ENCODE measurements at places on chromosomes 16 and 17.
A peak's percentile ranks its signal among the peaks of the same experiment; 100 is the strongest.

DNA sequence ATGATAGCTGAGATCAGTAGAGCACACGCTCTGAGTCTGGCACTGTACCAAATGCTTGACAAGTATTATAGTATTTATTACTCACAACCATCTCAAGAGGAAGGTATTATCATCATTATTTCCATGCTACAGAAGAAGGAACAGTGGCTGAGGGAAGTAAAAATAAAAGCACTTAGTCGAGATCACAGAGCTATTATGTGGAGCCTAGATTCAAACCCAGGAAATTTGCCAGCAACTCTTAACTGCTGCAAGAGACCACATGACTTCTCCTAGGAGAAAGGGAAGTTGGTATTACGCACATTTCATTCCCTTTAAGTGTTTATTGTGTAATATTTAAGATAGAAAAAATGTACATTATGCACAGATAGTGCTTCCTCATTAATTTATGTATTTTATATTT lies 1.0 kb upstream of the RHOT1 start:
- no peak for DNase-seq

GRCh38 chr17:62847426-62847825 lies 39.3 kb upstream of the MARCHF10 start:
- DNase-seq = no peak

DNA sequence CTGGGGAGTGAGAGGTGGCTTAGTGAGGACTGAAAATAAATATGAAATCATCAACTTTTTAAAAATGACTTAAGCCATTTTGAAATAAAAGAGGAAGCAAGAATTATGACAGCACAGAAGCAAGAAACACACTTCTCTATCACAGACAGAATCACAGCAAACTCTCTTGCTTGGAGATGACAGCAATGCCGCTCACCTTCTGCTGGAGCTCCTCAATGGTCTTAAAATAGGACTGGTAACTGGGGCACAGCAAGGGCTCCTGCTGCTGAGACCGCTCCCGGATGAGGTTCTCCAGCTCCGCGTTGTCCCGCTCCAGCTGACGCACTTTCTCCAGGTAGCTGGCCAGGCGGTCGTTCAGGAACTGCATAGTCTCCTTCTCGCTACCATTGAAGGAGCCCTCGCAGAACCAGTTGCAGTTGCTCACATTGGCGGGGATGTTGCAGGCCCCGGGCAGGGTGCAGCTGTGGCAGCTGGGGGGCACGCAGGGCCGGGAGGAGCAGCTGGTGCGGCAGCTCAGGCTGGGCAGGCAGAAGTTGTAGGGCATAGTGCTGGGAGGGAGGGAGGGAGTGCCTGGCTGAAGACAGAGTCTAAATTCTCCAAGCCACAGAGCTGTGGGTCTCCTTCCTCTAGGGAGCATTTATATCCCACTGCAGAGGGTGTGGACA lies at the start of gene KRT31:
TSS of gene KRT31 (minus strand) at position 613 of the 665 bp plus-strand sequence. CDS start at position 544, 69 bp downstream.
- no peak for DNase-seq

- DNase-seq = no peak
Observed at GRCh38 chr16:77970371-77970770, 52.0 kb upstream of the CLEC3A start.

DNA sequence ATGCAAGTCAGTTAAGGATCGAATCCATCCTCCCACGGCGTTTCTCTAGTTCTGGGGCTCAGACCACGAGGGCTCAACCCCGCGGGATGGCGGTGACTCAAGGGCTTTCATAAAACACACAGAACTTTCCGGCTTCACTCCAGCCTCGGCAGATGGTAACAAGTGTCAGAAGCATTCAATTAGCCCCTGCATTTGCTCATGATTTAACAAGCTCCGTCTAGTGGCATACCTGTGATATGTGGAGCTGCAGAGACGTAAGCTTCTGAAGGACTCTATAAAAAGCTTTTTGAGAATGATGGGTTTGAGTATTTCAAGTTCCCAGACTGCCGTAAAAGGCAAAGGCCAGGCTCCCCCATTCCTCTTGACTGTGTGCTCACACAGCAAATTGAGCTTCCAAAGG lies 91.3 kb upstream of the SEC14L1 start:
- no peak for DNase-seq

- no peak for DNase-seq
Observed at GRCh38 chr17:246851-247421, 65.5 kb upstream of the DOC2B start.

- DNase-seq = peak; percentile 42
Observed at GRCh38 chr17:38701504-38702165, 3.4 kb upstream of the MLLT6 start.

DNA sequence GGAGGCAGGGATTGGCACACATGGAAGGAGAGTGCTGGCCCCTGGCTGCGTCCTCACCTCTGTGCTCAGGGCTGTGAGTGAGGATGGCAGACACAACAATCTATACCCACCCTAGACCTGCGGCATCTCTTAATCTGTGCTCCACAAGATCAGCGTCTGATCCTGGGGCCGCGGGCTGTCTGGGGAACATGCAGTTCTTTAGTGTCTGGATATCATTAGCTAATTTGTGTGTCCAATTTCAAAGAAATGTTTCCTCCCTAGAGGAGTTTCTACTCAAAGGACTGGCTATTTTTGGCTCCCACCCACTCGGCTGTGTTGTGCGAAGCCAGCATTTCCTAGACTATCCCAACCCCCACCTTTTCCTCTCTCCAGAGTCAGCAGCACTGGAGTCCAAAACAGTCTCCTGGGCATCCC lies 93.8 kb downstream of the GRIN2A start:
- no peak for DNase-seq

DNA sequence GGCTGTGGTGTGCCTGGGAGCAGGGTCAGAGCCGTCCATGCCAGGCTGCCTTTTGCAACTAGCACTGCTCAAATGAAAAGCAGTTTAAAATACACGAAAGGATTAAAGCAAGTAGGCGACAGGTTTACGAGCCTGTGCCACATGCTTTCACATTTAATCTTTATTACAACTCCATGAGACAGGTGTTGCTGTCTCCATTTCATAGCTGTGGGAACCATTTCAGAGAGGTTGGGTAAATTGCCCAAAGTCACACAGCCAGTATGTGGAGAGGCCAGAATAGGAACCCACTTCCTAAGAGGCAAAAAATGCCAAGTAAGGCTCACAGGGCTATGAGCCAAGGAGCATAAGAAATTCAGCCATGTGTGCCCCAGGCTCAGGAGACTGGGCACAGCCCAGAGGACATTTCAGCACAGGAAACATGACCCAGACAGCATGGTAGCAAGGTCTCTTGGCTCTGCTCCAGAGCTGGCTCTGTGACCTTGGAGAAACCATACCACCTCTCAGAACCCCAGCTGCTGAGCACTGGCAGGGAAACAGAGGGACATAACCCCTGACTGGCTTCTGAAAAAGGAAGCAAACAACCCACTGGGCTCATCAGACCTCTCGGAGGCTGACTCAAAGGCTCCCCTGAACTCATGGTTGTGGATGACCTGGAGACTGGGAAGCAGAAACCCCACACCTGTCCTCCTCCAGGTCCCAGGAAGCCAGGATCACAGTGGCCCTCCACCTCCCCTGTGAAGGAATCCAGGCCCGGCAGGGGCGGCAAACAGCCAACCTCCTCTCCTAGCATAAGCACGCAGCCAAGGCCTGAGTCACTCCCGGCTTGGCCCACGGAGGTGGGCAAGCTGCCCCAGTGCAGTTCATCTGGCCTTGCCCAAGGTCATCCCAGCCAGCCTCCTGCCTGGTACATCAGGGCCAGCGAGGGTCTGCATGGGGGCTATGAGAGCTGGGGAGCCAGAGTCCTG lies 40.3 kb upstream of the MRPS23 start:
- DNase-seq = no peak

DNA sequence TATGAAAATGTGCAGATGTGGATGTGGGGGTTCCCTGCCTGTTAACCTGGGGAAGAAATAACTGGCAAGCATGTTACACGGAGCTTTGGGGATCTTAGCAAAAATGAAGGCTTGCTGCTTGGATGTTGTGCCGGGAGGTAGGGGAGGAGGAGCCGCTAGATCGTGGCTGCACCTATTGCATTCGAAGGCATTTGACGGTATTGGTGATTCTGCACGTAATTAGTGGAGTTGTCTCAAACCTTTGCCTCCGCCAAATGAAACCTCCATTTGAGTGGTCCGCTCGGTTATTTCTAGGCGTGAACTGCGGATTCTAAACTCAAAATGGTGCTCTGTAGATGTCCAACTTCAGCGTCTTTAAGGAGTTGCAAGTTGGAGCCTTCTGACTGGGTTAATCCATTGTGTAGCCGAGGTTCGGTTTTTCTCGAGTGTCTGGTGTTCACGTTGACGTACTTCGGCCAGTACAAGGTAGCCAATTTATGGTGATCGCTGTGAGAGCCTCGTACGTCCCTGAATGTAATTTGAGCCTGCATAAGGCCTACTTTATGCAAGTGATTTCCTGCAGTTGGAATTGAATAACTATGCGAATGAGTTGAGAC lies 1.5 kb downstream of the TNRC6C start:
- peak; percentile 29 for DNase-seq

- DNase-seq = no peak
Observed at GRCh38 chr17:13152501-13152900, 134.7 kb upstream of the ELAC2 start.

DNA sequence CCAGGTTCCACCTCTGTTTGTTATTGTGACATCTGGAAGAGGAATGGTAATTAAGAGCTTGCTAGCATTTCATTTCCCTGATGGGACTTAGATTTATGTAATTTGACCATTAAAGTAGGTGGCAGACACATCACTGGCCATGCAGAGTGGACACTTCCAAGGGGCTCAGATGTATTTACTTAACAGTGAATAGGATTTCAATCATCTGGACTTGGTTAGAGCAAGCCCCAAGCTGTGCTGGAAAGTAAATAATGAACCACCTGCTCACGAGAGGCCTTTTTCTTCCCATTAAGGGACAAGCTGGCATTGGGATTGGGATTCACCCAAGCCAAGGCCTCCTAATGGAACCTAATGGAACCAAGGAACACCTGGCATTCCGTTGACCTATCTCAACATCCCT lies 395.3 kb downstream of the HS3ST4 start:
- DNase-seq = no peak

- no peak for DNase-seq
Observed at GRCh38 chr17:58513267-58513964, 1.0 kb downstream of the MTMR4 start.

DNA sequence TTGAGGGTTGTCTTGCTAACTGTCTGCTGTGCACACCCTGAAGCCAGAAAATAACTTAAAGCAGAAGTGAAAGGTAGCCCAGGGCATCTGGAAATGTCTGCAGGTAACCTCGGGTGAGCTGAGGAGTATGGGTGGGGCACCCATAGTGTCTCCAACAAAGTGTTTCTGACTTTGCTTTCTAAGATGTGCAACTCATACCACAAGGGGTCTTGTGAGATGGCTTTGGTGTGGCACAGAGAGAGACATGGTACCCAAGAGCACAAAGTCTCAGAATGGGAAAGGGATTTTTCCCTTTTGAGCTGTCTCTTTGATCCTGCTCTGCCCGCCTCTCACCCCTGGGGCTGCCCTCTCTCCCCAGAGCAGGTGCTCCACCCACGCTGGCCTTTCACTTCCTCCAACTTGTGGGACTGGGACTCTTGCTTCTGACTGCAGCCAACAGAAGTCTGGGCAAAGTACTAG lies 6.9 kb downstream of the CHD9 start:
- no peak for DNase-seq

GRCh38 chr17:63956296-63956920 lies 16.3 kb downstream of the SCN4A start:
- no peak for DNase-seq

DNA sequence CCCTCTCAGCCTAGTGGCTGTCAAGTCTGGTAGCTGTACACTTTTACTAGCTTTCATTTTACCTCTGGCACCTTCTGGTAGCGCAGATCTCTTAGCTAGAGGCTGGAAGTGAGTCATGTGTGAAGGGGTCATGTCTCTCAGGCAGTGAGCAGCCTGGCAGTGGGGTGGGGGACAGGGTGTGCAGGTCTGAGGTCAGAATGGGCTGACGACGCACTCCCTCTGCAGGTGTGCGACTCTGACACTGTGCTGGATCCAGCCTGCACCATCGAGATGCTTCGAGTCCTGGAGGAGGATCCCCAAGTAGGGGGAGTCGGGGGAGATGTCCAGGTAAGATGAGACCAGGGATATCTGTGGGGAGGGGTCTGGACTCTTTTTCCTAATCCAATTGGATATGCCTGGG lies 7.8 kb downstream of the HAS3 start:
- DNase-seq = no peak

GRCh38 chr17:77837917-77838316 lies 120.6 kb upstream of the TNRC6C start:
- no peak for DNase-seq

GRCh38 chr16:67036323-67036741 lies 7.4 kb downstream of the CBFB start:
- DNase-seq = no peak

DNA sequence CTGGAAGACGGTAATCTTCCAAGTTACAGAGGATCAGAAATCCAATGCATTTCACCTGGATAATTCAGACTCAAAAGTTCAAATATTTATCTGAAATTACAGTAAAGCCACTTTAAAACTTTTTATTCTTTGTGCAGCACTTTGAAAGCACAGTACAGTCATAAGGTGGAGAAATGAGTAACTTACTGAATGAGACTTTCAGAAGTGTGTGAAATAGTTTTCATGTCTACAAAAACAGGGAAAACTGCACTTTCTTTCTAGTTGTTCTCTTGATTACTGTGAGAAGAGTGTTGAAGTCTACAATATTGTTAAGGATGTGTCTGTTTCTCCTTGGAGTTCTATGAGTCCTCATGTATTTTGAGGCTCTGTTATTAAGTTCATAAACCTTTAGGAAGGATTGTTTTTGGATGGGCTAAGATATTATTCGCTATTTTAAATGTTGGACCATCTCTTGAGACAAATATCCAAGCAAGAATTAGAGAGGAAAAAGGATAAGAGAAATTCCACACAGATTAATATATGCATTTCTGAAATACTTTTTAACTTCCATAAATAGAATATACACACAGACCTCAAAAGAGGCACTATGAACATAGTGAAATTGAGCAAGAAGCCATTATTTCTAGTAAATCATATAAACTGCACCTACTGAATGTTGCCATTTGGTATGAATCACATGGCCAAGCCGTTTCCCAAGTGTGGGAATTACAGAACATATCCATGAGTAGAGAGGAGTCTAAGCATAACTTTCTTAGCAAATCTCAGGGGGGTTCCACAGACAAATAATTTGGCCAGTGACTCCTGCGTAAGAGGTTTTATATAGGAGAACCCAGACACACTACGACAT lies 83.6 kb upstream of the PLEKHM1 start:
- no peak for DNase-seq

- DNase-seq = no peak
Observed at GRCh38 chr16:2586241-2586640, 48.4 kb downstream of the PDPK1 start.

- DNase-seq = no peak
Observed at GRCh38 chr16:11611871-11612664, 25.3 kb upstream of the LITAF start.
